ENCODE measurements at places on chromosomes 5 and 9.

DNA sequence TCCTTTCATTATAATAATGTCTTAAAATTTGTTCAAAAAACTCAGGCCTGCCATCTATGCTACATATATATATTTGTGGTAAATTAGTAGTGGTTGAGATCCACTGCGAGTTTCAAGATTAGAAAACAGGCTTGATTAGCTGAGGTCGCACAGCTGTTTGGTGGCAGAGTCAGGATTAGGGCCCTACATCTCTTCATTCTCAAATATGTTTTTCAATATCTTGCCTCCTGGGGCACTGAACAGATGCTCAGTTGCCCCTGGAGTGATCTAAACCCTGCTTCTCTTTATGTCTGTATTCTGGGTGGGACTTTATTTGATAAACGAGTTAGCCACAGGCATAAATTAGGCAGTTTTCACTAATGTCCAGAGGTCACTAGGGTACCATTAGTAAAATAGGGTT lies 27.8 kb upstream of the CEP120 start:
- no peak for DNase-seq

- no peak for DNase-seq
Observed at GRCh38 chr5:156446526-156446925, 119.6 kb downstream of the SGCD start.

DNA sequence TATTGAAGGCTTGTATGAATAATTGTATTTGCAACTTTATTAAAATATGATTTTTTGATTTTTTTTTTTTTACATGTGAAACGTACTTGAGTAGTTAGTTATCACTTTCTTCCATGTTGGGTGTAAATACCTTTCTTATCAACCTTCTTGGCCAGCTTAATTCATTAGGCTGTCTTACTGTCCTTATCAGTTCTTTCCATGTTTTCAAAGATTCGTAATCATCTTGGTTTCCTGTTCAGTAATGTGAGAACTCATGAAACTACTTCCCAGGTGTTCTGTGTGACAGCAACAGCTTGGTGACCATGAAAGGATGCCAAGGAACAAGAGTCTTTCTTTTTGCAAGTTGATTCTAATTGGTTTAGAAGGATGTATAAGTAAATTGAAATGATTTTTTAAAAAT lies 100.0 kb downstream of the ADGRV1 start:
- DNase-seq: no peak

GRCh38 chr9:23615569-23615968 lies 210.5 kb downstream of the ELAVL2 start:
- no peak for DNase-seq

DNA sequence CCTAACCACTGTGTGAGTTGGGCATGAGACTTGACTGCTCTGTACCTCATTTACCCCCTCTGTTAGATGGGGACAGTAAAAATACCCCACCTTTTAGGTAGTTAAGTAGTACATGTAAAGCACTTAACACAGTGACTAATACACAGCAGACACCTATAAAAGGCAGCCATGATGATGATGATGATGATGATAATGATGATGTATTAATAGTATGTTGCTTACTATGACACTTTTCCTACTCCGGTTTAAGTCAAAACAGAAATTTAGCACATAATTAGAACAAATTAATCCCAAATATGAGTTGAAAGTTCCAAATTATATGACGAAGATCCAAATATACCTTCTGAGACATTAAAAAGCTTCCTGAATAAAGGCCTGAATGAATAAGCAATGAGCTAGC lies 222.1 kb downstream of the GAPVD1 start:
- DNase-seq: no peak

DNA sequence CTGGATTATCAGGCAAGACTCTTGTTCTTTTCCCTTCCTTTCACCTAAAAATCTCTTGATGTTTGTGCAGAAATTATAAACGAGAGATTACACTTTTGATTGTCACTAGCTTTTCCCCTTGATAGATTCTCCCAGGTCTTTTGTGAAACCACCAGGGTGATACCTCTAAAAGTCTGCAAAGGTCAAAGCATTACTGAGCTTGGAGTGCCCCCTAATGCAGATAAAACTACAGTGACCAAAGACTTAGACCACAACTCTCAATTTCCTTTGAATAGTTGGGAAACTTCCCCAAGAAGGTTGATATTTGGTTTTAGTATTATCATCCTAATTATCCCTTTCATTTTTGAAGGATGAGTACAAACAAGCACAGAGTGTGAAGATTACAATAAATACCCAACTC lies 173.1 kb downstream of the CYLC2 start:
- DNase-seq: no peak

DNA sequence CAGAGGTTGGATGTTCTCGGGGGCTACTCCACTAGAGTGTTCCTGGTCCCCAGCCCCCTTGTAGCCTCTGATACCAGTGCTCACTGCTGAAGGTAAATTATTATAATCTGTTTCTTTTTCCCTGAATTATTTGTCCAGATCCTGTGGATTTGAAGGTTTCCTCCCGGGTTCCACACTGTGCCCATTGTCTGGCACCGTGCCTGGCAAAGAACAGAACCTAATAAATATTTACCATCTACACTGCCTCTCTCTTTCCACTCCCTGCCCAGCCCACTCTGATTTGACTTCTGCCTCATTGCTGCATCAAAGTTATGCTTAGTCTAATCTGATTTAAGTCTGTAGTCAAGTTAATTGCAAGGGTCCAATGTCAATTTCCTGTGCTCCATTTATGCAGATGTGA lies 322.9 kb downstream of the NTRK2 start:
- no peak for DNase-seq

DNA sequence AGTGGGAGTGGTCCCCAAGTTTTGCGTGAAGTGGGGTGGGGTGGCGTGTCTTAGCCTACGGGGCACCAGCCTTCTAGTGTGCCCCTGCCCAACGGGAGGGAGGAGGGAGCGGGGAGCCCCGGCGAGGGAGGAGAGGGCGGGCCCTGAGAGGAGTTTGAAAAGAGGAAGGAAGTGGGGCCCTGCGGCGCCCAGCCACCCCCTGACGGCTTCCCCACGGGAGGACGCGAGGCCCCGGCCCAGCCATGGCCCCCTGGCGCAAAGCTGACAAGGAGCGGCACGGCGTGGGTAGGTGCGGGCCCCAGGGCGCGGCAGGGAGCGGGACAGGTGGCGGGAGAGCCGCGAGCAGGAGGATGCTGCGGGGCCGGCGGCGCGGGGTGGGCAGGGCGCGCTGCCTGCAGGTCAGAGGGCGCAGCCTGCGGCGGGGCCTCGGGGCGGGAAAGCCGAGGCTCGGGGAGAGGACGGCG lies at the start of gene DOCK2:
TSS of gene DOCK2 (plus strand) at position 191 of the 464 bp plus-strand sequence. CDS start at position 243, 52 bp downstream.
- peak; percentile 47 for DNase-seq

DNA sequence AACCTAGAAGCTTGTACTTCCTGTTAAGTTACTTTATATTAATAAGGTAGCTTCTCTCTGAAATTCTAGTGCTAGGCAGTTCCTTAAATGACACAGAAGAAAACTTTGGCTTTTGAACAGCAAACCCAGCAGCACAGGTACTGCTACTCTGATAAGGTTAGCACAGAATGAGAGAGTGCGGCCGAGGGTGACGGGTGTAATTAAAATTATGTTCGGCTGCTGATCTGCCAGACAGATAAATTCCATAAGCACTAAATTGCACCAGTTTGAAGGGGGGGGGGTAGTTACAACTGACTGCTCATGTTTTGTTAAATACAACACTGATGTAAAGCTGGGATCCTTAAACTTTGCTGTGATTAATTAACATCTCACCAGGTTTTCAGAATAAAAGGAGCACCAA lies 475.1 kb downstream of the SPOCK1 start:
- DNase-seq: no peak

DNA sequence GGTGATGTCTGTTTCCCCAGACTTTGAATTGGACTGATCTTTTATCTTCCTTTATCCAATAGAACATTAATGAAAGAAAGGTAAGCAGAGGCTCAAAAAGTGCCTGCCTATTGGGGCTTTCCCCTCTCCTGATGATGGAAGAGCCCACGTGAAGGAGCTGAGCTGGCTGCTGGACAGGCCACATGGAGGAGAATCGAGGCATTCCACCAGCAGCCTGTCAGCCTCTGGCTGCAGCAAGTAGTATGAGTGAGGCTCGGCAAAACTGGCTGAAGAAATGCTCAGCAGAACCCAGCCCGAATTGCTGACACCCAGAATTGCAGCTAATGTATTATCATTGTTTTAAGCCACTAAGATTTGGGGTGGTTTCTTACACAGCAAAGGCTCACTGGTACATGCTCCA lies 66.5 kb upstream of the STC2 start:
- DNase-seq: no peak

- no peak for DNase-seq
Observed at GRCh38 chr9:114071197-114071795, 6.8 kb downstream of the AMBP start.

DNA sequence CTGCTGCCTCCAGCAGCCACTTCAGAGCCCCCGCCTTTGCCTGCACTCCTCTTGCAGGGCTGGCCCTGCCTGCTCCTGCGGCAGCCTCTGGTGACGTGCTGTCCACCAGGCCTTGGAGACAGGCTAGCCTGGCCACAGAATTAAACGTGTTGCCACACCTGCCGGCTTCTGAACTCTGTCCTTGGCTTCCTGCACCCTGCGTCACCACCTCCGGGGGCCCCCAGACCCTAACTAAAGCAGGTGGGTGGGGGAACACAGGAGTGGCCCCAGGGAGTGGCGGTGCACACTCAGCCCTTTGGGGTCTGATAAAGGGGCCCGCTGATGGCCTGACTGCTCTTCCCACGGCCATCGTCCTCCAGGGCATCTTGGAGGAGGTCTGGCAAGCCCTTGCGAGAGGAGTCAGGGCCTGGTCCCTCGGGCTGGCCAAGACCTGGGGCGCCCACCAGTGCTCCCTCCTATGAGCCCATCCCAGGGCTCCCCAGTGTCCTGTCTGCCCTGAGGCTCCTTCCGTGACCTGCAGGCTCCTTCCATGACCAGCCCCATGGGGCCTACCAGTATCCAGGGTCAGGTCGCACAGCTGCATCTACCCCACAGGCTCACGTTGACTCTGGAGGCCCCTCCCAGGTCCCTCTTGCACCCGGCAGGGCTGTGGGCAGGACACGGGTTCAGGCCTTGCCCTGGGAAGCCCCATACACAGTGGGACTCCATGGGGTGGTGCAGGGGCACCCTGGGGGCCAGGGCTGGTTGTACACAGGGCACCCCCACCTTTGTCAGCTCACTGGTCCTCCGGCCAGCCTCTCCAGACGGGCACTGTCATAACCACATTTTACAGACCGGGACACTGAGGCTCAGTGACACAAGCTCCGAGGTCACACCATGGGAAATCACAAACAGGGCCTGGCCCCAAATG lies 1.0 kb upstream of the MAMDC4 start:
- DNase-seq: no peak

- DNase-seq: no peak
Observed at GRCh38 chr9:26551971-26552370, 340.6 kb downstream of the CAAP1 start.

DNA sequence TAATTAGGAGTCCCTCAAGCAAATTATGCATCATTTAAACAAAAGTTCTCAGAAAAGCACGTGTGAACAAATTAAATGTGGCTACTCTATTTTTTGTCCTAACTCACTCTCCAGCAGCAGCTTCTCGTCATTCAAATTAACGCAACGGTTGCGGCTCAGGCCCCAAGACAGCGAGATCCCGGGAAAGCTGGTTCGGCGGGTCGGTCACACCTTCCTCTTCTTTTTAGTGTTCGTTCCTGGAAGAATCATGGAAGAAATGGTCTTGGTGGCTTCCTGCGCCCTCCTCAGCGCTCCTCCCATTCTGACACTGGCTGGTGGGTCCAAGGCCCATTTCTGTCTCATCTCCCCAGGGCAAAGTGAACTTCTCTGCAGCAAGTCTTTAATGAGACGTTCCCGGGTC lies 382.8 kb upstream of the IRX1 start:
- no peak for DNase-seq

- DNase-seq: no peak
Observed at GRCh38 chr5:140319833-140320232, 16.9 kb upstream of the PFDN1 start.

DNA sequence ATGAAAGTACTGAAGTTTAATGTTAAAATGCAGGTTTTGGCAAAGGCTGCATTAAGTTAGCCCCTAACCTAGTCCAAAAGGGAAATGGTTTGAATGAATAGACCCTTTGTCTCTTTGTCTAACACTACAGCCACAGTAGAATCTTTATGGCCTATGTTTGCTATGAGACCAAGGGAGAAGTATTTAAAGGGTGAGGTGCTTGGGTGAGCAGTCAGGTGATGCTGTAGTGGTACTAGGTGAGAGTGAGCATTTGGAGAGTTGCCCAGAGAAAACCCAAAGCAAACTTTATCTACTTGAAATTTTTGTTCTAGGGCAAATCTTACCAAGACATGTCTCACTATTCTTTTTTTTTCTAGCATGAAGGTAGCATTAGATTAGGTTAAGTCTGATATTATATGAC lies 1961.4 kb upstream of the WWC1 start:
- no peak for DNase-seq

DNA sequence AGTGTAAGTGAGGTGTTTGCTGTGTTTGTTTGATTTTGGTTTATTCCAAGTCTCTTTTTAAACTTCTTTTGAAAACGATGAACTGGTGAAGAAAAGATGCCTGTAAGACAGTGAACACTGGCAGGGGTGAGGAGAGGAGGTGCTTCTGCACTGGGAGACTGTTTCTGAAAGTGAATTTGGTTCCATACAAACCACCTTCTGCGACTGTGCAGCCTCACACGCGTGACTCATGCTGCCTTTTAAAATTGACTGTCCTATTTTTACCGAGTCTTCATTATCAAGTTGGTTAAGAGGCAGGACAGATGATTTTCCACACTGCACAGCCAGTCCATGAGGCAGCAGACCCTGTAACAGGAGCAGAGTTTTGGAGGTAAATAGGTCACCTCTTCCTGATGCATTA lies 340.6 kb downstream of the MTRR start:
- no peak for DNase-seq

DNA sequence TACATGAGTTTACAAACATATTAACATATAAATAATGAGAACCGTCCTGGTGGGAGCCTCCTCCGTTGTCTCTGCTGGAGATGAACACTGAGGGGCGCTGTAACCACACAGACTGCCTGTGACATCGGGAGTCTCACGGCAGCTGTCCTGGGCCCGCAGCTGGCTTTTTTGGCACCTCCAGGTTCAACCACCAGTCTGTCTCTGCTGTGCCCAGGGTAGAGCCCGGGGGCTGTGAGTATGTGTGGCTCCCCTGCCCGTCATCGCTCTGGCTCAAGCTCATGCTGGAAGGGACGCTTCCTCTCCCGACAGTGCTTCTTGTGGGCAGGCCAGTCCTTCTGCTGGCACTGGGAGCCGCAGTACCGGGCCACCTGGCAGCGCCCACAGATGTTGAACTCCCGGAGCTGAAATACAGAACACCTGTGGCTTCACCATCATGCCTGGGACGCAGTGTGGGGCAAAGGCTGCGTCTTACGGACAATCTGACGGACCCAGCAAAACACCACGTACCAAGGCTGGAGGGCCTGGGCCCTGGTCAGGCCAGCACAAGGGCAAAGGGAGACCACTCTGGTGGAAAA lies 3.6 kb upstream of the DPH7 start:
- DNase-seq: no peak

DNA sequence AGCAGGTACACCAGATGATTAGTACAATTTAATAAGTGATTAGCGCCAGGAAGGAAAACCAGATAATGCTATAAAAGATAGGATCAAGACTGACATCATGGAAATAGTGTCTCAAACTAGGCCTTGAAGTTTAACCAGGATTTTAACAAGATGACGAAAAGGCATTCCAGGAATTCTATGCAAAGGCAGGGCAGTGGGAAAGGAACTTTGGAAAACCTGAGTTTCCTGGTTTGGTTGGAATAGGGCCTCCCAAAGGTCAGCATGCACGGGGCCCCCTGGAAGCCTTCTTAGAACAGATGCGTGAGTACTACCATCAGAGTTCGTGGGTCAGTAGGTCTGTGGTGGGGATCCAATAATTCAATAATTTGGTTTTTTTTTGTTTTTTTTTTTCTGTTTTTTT lies 935.2 kb upstream of the DMAC1 start:
- no peak for DNase-seq

Data from stimulated activated effector memory CD8-positive, alpha-beta T cell treated with anti-CD3 and anti-CD28 coated beads, Interleukin-12 subunit alpha, Interleukin-12 subunit beta, amount 100 ng/mL, for 72 hours (primary cell).